SJSA1 (cell line): ENCODE measurements at places on chromosomes 7 and 10. TPM values are rescaled to one million over a fixed set of nuclear protein-coding genes. Genes with fewer than 3 reads are reported as not detected.
A peak's percentile ranks its signal among the peaks of the same experiment; 100 is the strongest.

- DNase-seq: peak; percentile 71
Observed at GRCh38 chr10:71964098-71964742, at the start of gene CHST3. Gene CHST3, plus strand, starts transcription at chr10:71964395. Its CDS starts 41,448 bp downstream, at chr10:72005843.

- DNase-seq: no peak
Observed at GRCh38 chr7:18087687-18088078, 60.0 kb upstream of the PRPS1L1 start.

SPDYE16 gene
- not detected in 2 replicates for total RNA-seq

OAT gene
- total RNA-seq: 112 and 119 TPM in 2 replicates

HELLS gene
- total RNA-seq: 150 and 162 TPM in 2 replicates

MTERF1 gene
- 9.9 and 14.7 TPM in 2 replicates for total RNA-seq

DNA sequence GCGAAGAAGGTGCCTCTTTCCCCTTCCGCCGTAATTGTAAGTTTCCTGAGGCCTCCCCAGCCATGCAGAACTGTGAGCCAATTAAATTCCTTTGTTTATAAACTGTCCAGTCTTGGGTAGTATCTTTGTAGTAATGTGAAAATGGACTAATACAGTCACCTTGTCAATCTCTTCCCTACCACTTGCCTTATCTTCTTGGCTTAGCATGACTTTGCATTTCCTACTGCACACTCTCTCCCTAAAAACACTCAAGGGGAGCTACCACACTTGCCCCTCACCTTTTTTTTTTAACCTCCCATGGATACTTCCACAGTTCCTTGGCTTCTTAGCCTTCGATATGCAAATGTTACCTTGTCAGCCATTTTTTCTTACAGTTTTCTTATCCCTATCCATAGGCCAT, 7.4 kb upstream of the CDK6 start:
- DNase-seq: no peak
